ENCODE measurements at places on chromosomes 2 and 18.

DNA sequence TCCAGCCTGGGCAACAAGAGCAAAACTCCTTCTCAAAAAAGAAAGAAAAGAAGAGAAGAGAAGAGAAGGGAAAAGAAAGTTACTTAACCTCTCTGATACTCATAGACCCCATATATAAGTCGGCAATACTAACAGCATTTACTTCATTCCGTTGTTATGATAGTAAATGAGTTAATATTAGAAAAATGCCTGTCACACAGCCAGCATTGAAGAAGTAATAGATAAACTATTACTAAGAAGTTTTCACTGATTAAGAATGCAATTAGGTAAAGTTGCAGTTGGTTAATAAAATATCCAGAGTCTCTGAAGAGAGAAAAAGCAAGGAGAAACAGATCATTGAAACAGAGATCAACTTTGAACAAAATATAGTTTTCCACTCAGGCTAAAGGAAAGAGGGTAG is 161.3 kb upstream of the UBE2E3 start:
- no peak for DNase-seq

DNA sequence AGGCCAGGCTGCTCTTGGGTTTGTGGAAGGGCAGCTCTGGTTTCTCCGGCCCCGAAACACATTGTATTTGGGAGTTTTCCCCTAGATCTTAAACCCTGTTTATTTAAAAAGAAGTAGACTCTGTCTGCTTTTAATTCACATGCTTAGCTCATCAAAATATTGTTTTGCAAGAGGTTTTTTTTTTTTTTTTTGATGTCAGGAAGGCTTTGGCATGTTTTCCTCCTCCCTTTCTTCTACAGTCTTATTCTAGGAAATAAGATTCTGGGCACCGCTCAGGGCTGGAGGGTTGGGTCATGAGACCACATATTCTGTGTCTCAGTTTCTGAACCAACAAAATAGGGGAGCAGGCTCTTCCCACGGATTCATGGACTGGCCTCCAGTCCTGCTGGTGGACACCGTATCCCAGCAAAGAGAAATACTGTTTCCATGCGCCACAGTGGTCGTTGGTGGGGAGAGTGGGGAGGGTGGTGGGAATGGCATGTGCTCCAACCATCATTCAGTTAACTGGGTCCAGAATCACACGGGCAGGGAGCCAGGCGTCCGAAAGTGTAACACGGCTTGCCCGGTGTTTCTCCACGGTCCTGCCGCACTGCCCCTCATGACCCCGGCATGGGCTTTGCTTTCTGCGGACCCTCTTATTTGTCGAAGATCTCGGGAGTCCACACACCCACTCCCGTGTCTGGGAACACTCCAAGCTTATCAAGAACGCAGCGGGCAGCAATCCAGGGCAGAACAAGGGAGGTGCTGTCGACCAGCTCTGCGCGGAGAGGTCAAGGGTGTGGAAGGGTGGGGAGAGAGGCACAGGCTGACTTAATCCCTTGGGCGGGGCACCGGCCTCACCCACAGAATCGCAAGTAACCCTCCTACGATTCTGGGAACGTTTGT is 176.7 kb downstream of the GLI2 start:
- DNase-seq = no peak

DNA sequence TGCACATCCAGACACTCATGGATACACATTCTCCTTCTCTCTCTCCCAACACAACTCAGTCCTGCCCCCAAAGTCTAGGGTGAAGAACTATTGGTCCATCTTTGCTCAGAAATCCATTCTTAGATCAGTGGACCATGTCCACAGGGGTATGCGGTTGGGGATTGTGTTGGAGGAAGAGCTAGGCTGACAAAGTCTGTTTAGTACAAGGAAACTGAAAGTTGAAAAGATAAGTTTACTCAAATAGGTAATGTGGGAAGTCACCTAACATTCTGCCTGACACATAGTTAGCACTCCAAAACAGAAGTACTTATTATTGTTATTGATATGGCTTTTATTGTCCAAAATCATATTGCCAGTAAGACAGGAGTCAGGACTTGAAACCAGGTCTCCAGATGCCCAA is 55.9 kb downstream of the ALK start:
- DNase-seq = no peak

DNA sequence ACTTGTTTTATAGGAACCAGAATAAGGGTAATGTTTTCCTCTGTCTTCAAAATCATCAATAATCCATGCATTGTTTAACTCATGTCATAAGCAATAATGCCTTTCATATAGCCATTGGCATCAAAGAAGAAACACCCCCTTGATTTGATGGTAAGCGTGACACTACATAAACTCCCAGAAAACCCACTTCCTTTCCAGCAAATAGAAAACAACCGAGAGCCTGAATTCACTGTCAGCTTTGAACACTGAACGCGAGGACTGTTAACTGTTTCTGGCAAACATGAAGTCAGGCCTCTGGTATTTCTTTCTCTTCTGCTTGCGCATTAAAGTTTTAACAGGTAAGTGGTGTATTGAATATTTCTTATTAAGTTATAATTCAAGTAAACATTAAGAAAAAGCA is at the start of gene ICOS:
Gene ICOS, plus strand, starts transcription at position 229 of the 400 bp plus-strand sequence. Its CDS starts 52 bp downstream, at position 281.
- DNase-seq = peak; percentile 88

DNA sequence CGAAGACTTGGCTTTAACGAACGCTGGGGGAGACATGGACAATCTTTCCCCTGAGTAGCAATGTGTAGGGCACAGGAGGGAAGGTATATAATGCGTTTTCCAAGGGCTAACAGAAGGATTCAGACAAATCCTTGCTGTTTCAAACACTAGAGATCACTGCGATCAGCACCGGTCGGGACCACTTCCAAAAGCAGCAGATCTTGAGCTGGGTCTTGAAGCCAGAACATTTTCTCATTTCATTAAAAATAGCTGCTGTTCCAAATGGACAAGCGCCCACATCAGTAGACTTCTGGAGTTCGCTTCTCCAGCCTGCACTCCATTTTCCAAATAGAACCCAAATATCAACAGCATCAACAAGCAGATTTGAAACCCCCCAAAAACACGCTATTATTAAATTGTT is 65.1 kb upstream of the MAPRE2 start:
- no peak for DNase-seq

- no peak for DNase-seq
Measured at GRCh38 chr18:3753106-3753505, 303.1 kb downstream of the TGIF1 start.

DNA sequence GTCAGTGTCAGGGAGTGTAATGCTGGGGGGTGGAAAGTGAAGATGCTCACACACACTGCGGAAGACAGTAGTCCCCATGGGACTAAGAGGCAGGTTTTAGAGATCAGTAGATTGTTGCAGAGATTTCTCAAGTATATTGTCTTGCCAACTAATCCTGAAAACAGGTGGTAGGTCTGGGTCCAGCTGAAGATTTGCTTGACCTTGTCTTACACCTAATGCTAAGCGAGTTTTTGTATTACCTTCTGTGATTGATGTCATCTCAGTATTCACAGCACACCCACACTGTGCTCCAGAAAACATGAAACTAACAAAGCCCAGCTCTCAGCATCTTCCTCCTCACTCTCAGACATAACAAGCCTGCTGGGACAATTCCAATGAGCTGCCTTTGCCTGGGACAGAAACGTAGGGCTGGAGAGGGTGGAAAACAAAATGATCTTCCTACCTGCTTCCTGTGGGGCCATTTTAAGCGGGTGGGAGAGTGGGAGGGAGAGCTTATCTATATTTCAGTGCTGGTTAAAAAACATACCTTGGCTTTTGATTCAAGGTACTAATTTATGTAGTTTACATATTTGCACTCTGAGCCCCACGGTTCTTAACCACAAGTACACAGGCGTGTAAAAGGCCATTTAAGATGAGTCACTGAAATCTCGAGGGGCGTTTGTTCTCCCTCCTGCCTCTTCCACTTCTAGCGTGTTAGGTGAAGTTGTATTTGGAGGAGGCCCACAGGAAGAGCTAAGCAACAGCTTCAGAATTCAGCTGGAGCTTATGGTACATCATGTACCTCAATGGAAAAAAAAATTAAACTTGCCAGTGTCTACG is 23.1 kb upstream of the RBMS1 start:
- DNase-seq = no peak

DNA sequence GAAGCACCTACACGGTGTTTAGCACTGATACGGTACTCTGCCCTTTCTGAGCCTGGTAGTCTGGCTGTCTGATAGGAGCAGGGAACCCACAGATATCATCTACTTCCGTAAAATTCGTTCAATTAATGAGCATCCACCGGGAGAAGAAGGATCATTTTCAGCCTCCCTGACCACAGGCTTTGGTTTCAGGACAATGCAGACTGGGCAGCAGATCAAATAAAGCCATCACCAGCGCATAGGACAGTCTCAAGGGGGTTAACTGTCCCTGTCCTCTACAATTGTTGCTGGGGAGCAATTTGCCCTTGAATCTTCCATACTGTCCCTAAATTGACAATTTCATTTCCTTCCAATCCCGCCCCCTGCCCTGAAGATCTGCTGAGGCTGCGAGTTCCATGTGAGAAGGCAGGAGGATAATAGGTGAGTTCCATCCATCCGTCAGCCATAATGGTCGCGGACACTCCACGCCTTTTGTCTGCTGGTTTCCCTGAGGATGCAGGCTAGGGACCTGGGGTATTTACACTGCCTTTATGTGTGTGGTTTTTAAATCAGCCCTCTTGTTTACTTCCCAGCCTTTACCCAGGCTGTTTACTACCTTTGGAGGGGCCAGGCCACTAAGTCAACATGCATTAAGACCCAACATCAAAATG is 110.0 kb downstream of the MYCN start:
- DNase-seq = no peak

GRCh38 chr18:70261141-70261788 is 27.6 kb upstream of the SOCS6 start:
- no peak for DNase-seq

- no peak for DNase-seq
Measured at GRCh38 chr2:179646173-179646769, 215.1 kb downstream of the ZNF385B start.

DNA sequence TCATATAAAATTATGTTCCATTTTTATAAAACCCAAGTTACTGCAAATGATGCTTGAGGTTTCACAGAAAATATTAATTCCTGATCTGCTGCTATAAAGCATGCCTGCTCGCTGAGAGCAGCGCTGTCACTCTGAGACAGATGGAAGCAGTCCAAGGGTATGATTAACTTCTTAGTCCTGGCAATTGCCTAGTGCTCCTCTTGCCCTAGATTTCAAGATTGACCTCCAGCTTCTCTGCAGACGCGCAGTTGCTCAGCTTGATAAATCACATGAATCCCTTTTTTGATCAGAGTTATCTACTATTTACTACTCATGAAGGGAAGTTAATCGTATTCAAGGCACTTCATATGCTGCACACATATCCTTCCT is 154.6 kb upstream of the REV1 start:
- DNase-seq = no peak

DNA sequence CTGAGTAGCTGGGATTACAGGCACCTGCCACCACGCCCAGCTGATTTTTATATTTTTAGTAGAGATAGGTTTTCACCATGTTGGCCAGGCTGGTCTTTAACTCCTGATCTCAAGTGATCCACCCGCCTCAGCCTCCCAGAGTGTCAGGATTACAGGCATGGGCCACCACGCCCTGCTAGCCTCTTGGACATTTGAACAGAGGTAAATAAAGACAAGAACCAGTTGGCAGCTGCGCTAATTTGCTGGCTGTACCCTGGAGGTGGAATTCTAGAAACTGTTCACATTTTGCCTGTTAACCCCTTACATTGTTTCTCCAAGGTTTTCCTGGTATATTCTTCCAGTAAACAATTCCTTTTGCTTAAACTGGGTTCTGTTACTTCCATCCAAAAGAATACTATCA is 132.9 kb downstream of the CDH2 start:
- no peak for DNase-seq

DNA sequence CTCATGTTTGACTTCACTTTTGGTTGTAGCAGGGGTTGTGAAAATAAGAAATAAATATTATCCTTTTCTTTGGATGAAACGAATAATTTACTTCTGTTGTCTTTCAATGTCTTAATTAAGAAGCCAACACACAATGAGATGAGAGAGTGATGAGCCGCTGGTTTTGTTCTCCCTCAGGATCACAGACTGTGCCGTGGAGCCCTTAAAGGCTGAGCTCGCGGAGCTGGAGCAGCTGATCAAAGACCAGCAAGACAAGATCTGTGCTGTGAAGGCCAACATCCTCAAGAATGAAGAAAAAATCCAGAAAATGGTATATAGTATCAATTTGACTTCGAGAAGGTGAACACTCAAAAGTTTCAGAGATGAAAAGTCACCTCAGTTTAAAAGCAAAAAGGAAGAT is 28.1 kb upstream of the ASB1 start:
- no peak for DNase-seq

DNA sequence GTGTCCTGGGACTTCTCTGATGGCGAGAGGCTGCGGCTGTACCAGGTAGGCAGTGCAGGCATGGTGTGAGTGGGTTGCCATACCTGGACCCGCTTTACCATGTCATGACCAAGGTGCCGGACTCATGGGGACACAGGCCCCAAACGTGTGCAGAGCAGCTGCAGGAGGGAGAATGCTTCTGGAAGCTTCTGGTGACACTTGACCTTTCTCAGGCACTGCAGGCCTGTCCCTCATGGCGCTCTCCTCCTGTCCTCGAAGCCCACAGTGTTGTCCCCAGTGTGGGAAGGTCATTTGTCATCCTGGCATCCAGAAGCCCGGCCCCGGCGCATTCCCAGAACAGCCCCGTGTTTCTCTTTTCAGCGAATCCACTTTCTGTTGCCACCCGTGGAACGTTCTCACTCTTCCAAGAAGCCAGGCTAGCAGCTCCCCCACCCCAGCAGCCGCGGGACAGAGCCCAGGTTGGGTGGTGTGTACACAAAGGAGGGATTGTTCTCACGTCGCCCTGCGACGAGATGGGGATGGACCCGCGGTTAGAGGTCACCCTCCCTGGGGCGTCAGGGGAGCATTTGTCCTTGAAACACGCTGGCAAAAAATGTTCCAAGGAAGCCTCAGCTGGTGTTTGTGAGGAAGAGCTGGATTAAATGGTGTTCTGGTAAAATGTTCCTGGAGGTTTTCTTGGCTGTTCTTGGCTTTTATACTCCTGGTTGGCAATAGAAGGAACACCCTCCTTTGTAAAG is 43.7 kb downstream of the SH3BP4 start:
- no peak for DNase-seq

DNA sequence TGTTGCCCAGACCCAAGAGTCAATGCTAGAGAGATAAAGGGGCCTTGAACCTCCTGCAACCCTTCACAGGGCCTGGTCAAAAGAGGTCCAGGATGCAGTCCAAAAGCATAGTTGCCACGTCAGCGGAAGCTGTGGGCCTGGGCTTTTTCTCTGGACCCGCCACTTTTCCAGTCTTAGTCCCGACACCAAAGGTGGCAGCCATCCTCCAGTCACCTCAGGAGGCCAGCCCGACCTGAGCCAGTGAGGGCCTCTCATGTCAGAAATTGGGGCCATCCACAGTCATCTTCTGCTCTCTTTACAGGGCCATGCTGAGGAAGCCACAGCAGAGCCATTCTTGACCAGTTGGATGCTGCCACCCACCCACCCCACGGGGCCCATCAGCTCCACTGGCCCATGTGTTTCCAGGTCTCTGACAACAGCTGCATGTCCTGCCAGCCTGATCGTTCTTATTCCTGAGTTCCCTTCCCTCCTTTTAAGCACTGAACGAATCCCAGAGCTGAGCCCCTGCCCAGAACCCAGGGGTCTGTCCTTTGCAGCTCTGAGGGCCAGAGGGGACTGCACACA is 34.1 kb upstream of the KLHL29 start:
- no peak for DNase-seq
